ENCODE measurements at places on chromosomes 13 and 19.

DNA sequence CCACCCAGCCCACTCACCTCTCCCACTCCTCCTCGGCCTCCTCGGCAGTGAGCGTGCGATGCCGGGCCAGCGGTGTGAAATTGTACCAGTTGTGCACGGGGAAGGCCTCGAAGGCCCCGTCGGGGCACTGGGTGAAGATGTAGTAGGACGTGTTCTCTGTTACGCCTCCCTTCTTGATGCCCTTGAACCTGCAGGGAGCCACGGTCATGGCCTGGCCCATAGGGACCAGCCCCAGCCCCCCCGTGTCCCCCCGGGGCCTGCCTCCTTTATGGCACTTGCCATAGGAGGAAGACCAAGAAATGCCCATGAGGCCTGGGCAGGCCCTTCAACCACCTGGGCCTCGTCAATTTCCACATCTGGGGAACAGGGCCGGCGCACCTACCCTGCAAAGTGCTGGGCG lies 5.6 kb downstream of the GTF2F1 start:
- no peak overlapping the region for H3K27ac ChIP-seq
- peaks cover 65% of the 10 kb centered on the region for H3K36me3 ChIP-seq
- peaks cover 8% of the 10 kb centered on the region for H3K4me1 ChIP-seq
- no peaks in the 10 kb centered on the region for H3K27me3 ChIP-seq
- no peak for DNase-seq

DNA sequence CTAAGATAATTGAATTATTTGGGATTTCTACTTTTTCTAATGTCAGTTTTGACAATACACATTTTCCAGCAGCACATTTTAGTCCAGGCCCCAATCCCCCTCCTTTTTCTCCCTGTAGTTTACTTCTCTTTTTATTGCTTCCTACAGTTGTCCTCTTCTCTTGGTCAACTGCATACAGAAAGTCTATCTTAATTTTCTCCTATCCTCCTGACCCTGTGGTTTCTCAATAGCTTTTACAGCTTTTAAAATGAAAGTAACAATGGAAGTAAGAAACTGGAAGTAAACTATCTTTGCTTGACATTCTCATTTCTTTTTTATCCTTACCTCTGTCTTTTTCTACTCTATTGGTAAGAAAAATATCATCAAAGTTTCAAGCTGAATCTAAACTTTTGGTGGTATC lies 106.5 kb upstream of the OXGR1 start:
- H3K27me3 ChIP-seq: no peaks in the 10 kb centered on the region
- H3K27ac ChIP-seq: no peak overlapping the region
- H3K36me3 ChIP-seq: no peaks in the 10 kb centered on the region
- no peaks in the 10 kb centered on the region for H3K4me1 ChIP-seq
- no peak overlapping the region for H3K4me3 ChIP-seq
- DNase-seq: no peak

- H3K27me3 ChIP-seq: no peaks in the 10 kb centered on the region
- no peak for DNase-seq
- H3K4me1 ChIP-seq: no peaks in the 10 kb centered on the region
- no peak overlapping the region for H3K27ac ChIP-seq
Observed at GRCh38 chr13:19720039-19720438, 62.7 kb downstream of the PSPC1 start.

DNA sequence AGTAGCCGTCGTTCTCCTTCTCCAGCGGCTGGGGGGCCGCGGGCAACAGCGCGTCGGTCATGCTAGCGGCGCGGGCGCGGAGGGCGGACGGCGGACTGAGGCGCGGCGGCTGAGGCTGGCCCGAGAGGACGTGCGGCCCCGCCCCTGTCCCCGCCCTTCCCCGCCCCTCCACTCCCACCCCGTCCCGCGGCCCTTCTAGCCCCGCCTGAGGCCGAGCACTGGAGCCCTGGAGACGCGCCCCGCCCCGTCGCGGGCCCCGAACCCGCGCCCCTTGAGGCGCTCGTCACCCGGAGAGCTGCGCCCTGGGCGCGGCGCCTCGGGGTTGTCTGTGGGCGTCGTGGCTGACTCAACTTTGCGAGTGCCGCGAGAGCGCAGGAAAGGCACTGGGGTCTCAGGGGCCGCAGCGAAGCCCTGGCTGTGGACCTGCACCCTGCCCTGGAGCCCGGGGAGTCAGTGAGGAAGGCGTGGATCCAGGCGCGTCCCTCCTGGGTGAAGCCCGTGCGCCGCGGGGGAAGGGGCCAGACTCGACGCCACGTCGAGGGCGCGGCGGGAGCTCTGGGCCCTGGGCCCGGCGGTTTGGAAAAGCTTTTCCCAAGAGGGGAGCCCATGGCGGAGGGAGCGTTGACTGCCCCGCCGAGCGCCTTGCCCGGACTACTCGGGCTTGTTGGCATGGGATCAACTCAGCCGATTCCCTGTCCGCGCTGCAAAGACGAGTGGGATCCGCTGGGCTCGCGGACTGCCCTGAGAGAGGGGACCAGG lies at the start of gene RHPN2:
RHPN2 (minus strand) TSS at position 97 of the 759 bp plus-strand sequence; CDS start at position 61, 36 bp downstream.
- DNase-seq: peak; percentile 96
- peaks cover 14% of the 10 kb centered on the region for H3K27me3 ChIP-seq
- no peaks in the 10 kb centered on the region for H3K36me3 ChIP-seq
- H3K4me1 ChIP-seq: no peaks in the 10 kb centered on the region

DNA sequence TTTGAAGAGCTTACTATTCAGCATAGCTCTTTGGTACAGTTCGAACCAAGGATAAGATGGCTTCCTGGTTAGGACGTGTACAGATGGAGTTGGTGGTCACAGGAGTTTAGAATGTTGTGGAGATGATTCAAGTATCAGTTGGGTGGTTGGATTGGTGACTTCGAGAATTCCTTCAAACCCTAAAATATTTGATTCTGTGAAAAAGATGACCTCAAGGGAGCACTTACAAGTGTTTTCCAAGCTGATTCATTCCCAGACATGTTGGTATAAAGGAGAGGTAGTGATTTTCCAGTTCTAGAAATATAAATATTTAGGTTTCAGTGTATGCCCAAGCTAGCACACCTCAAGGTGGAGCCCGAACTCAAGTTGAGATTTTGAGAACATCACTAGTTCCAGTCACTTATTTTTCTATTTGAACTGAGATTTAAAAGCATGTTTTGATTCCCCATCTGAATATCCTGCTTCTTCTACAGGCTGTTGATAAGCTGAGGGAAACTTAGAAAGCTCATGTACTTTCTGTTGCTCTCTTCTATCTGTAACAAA lies 306.1 kb downstream of the DCT start:
- H3K4me1 ChIP-seq: peaks cover 42% of the 10 kb centered on the region
- DNase-seq: peak; percentile 41
- H3K27ac ChIP-seq: peak overlapping the region; percentile 84
- H3K27me3 ChIP-seq: no peaks in the 10 kb centered on the region
- H3K36me3 ChIP-seq: no peaks in the 10 kb centered on the region

DNA sequence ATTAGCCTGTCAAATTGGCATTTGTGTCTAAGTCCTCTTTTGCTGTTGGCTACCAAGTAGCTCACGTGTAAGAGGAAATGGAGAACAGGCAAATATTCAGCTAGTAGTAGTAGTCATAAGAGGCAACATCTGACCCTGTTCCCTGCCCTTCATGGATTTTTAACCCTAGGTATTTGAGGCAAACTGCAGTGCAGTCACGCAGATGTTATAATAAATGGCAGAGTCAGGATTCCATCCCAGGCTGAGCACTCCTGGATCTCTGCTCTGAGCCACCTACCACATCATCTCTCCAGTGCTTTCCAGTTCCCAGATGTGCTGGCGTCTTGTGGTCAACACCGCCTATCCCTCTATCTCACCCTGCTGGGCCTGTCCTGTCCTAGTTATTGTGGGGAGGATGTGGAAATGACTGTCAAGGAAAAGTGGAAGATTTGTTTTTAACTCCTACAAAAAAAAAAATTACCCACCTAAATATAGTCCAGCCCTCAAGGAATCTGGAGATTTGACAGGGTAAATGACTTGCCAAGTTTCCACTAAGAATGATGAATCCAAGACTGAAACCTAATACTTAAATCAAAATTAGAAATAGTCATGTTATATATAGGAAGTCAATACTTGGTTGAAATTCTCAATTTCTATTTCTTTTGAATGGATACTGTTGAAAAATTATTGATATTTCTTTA lies 322.9 kb downstream of the GPC6 start:
- DNase-seq: peak; percentile 75
- H3K36me3 ChIP-seq: no peaks in the 10 kb centered on the region
- H3K4me1 ChIP-seq: no peaks in the 10 kb centered on the region
- H3K27me3 ChIP-seq: no peaks in the 10 kb centered on the region
- no peak overlapping the region for H3K27ac ChIP-seq

- H3K36me3 ChIP-seq: no peaks in the 10 kb centered on the region
- DNase-seq: no peak
- H3K27ac ChIP-seq: no peak overlapping the region
- no peaks in the 10 kb centered on the region for H3K4me1 ChIP-seq
- H3K4me3 ChIP-seq: no peak overlapping the region
- H3K27me3 ChIP-seq: peaks cover 32% of the 10 kb centered on the region
Observed at GRCh38 chr19:384799-385169, 24.2 kb downstream of the C2CD4C start.

- H3K36me3 ChIP-seq: no peaks in the 10 kb centered on the region
- H3K4me3 ChIP-seq: no peak overlapping the region
- H3K27me3 ChIP-seq: no peaks in the 10 kb centered on the region
- no peak overlapping the region for H3K27ac ChIP-seq
Observed at GRCh38 chr13:82797876-82798275, 1084.4 kb downstream of the SLITRK1 start.

- no peak overlapping the region for H3K27ac ChIP-seq
- no peak overlapping the region for H3K4me3 ChIP-seq
- H3K36me3 ChIP-seq: no peaks in the 10 kb centered on the region
- H3K4me1 ChIP-seq: no peaks in the 10 kb centered on the region
- H3K27me3 ChIP-seq: no peaks in the 10 kb centered on the region
- DNase-seq: no peak
Observed at GRCh38 chr13:109743706-109744453, 42.5 kb downstream of the IRS2 start.

DNA sequence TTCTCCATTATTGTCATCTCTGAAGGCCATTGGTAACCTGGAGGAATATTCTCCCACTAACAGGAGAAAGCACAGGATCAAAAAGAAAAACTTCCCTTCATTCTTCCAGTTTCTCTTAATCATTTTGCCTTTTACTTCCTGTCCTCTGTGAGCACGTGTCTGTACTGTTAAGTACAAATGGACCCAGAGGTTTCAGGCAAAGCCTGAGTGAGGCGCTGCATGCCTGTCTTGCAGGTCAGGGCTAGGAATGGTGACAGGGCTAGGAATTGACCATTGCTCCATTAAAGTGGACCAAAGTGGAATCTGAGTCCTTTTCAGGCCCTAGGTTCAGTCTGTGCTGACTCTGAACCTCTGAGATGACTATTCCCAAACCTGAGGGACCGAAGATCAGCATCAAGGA lies 326.7 kb downstream of the SHISA2 start:
- DNase-seq: no peak
- no peak overlapping the region for H3K4me3 ChIP-seq
- no peaks in the 10 kb centered on the region for H3K36me3 ChIP-seq
- no peaks in the 10 kb centered on the region for H3K4me1 ChIP-seq
- no peak overlapping the region for H3K27ac ChIP-seq

- H3K4me1 ChIP-seq: peaks cover 14% of the 10 kb centered on the region
- DNase-seq: no peak
- H3K27me3 ChIP-seq: no peaks in the 10 kb centered on the region
- no peaks in the 10 kb centered on the region for H3K36me3 ChIP-seq
- H3K27ac ChIP-seq: no peak overlapping the region
- H3K4me3 ChIP-seq: no peak overlapping the region
Observed at GRCh38 chr19:35931874-35932202, 4.3 kb upstream of the LRFN3 start.

- H3K4me1 ChIP-seq: no peaks in the 10 kb centered on the region
- no peak overlapping the region for H3K4me3 ChIP-seq
- peak; percentile 90 for DNase-seq
- H3K27ac ChIP-seq: no peak overlapping the region
Observed at GRCh38 chr19:11881151-11881800, 6.3 kb upstream of the ZNF69 start.

GRCh38 chr13:98483601-98484288 lies 93.2 kb downstream of the STK24 start:
- peaks cover 61% of the 10 kb centered on the region for H3K4me1 ChIP-seq
- DNase-seq: no peak
- no peaks in the 10 kb centered on the region for H3K36me3 ChIP-seq
- H3K4me3 ChIP-seq: peak overlapping the region; percentile 5
- H3K27me3 ChIP-seq: no peaks in the 10 kb centered on the region

DNA sequence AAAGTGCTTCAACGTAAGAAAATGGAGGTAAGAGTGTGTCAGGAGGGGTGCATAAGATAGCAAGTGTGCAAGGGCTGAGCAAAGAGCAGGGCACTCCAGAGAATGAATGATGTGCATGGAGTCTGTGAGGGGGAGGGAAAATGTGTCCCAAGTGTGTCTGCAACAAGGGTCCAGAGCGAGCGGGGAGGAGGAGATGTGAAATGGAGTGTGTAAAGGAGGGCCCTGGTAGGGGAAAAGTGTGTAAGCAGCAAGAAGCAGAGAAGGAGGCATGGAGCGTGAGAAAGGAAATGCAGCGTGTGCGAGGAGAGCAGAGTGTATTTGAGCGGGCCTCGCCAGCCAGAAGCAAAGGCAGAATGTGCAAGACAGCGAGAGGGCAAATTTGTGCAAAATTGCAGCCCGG lies 11.8 kb downstream of the C19orf81 start:
- H3K27me3 ChIP-seq: peaks cover 6% of the 10 kb centered on the region
- H3K4me1 ChIP-seq: peaks cover 16% of the 10 kb centered on the region

- peak overlapping the region; percentile 75 for H3K27ac ChIP-seq
- no peak overlapping the region for H3K4me3 ChIP-seq
- peak; percentile 100 for DNase-seq
- H3K27me3 ChIP-seq: no peaks in the 10 kb centered on the region
Observed at GRCh38 chr19:869245-870177, 10.0 kb downstream of the CFD start.

DNA sequence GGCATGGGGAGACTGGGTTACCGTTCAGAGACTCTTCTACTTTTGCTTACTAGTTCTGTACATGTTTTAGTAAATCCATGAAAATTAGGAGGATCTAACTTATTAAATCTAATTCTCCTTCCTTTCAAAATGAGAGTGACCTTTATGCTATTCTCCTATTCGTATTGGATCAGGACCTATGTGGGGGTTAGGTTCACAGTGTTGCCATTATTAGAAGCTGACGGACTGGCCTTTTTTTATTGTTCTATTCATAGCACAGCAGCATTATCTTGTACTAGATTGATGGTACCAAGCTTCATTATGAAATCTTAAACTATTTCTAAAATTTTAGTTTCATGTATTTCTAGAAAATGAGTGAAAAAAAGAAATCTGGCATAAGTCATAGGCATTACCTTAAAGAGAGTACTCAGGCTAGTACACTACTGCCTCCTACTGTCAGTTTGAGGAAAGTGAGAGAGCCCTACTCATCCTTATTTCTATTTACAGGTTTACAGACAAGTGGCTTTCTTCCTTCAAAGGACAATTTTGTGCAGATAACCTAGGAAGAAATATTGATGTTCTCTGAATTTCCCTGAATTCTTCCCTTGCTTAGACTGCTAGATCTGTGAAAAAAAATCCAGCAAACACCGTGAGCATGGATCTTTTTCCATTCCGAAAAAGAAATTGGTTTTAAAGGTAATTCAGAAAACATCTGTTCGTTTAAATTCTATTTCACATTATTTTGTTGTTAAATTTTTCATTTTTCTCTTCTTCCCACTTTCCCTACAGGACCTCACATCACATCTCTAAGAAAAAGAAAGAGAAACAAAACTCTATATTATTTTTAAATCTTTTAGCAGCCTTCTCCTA lies 485.5 kb downstream of the DIAPH3 start:
- no peak overlapping the region for H3K4me3 ChIP-seq
- H3K36me3 ChIP-seq: no peaks in the 10 kb centered on the region
- peaks cover 8% of the 10 kb centered on the region for H3K4me1 ChIP-seq
- no peak overlapping the region for H3K27ac ChIP-seq
- H3K27me3 ChIP-seq: no peaks in the 10 kb centered on the region
- DNase-seq: peak; percentile 31
